ENCODE measurements at places on chromosomes 4 and X.

DNA sequence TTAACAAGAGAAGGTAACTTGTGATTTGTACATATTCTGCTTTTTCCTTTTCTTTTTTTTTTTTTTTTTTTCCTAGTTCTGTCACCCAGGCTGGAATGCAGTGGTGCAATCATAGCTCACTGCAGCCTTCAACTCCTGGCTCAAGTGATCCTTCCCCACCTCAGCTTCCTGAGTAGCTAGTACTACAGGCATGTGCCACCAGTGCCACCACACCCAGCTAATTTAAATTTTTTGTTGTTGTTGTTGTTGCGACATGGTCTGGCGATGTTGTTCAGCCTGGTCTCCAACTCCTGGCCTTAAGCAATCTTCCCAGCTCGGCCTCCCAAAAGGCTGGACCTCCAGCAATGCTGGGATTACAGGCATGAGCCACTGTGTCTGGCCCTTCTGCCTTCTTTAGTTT, 1.5 kb upstream of the TACR3 start:
- DNase-seq: no peak

GRCh38 chrX:72273718-72274117, 3.3 kb downstream of the RPS4X start:
- DNase-seq: no peak

GRCh38 chrX:47311932-47312774, 58.2 kb upstream of the ZNF157 start:
- no peak for DNase-seq

DNA sequence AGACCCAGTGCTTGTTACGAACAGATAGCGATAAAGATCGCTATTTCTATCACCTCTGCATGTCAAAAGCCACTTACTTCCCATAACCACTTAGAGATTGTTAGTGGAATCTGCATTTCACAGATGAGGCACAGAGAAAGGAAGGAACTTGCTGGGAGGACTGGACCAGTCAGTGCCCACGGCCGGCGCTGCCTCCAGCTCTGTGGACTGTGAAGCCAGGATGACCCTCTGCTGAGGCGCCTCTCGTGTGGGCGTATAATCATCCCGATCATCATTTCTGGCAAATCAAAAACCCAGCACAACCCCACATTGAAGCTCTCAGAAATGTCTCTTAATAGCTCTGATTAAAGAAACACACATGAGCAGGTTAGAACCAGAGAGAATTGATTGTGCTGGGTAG, 61.5 kb upstream of the ADRA2C start:
- DNase-seq: no peak

DNA sequence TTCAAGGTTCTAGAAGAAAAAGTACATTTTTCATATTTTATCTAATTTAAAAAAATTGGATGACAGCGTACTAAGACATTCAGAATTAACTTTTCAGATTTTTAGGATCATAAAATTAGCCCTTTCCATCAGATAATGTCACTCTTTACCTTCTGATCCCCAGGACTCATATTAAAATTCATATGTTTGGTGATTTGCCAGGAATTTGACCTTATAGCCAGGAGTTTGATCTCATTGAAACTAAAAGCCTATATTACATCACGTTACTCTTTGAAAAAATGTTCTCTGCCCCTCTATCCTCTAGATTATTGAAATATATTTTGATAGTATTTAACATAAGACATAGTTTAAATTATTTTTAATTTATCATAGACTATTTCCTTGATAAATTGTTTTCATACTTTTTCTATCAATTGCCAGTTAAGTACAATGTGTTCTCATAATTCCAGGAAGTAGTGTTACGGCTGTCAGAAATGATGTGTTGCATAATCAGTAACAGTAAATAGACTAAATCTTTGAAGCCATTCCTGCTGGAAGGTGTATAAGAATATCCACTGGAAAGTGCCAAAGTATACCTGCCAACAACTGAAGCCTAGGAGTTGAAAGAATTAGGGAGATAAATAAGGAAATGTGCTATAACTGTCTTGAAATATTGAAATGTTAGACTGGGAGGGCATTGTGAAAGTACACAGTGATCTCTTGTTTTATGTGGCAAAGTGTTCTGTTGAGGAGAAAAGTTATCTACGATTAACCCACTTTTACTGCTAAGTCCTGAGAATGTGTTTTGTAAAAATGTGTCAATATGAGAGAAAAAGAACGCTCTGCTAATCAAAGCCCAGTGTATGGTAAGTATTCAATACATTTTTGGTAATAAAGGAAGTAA, 32.9 kb upstream of the PDGFC start:
- DNase-seq: no peak

- no peak for DNase-seq
Observed at GRCh38 chr4:74473155-74473811, 28.3 kb downstream of the AREG start.
